ENCODE measurements at places on chromosomes 12 and 14. TPM values are rescaled to one million over a fixed set of nuclear protein-coding genes. Genes with fewer than 3 reads are reported as not detected.

Gene ACOT6
- total RNA-seq: not detected

Gene LRTM2
- total RNA-seq: 0.05 TPM

Gene NKX2-1
- not detected for total RNA-seq

Gene ADGRD1
- total RNA-seq: 0.56 TPM

Gene TMEM63C
- 8.0 TPM for total RNA-seq

Gene MMAB
- total RNA-seq: 29.4 TPM

Gene PIGH
- 14.8 TPM for total RNA-seq

Gene LIN7A
- total RNA-seq: 0.27 TPM

Gene PTGDR
- total RNA-seq: not detected

Gene KLRF1
- total RNA-seq: not detected

Gene TAS2R13
- not detected for total RNA-seq

Data from A549 treated with dexamethasone at 1 μM for 4 hours (cell line).